ENCODE measurements at places on chromosomes 5 and 9.

DNA sequence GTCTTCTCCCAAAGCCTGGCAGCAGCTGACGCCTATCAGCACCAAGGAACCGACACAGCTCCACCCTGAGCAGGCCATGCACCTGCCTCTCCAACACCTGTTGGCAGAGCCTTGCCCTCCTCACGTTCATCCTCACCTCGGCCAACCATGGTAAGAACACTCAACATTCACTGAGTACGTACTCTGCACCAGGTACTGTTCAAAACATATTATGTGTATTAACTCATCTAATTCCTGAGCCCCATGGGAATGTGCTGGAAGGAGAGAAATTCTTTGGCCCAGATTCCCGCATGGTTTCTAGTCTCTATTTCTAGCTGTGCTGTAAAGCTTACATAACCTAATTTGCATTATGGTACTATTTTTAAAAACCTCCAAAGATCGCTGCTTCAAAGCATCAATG is 86.1 kb downstream of the GPR21 start:
- DNase-seq, result no peak

DNA sequence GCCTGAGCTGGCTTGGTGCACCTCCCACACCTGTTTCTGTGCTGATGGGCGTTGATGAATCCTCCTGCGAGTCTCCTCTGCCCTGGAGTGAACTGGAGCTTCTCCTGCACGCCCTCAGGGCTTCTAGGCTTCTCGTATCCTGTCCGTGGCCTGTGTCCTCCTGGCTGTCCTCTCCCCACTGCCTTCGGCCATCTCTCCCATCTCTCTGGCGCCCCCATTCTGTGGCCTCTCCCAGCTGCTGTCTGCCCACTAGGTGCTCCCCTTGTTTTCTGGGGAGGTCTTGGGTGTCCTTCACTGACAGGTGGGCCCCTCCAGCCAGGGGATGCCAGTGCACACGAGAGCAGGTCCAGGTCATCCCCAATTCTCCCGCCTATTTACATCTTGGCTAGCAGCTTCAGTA is 28.8 kb downstream of the AHRR start:
- DNase-seq, result no peak

GRCh38 chr9:108756746-108757490 is 98.9 kb downstream of the ACTL7B start:
- DNase-seq, result no peak

DNA sequence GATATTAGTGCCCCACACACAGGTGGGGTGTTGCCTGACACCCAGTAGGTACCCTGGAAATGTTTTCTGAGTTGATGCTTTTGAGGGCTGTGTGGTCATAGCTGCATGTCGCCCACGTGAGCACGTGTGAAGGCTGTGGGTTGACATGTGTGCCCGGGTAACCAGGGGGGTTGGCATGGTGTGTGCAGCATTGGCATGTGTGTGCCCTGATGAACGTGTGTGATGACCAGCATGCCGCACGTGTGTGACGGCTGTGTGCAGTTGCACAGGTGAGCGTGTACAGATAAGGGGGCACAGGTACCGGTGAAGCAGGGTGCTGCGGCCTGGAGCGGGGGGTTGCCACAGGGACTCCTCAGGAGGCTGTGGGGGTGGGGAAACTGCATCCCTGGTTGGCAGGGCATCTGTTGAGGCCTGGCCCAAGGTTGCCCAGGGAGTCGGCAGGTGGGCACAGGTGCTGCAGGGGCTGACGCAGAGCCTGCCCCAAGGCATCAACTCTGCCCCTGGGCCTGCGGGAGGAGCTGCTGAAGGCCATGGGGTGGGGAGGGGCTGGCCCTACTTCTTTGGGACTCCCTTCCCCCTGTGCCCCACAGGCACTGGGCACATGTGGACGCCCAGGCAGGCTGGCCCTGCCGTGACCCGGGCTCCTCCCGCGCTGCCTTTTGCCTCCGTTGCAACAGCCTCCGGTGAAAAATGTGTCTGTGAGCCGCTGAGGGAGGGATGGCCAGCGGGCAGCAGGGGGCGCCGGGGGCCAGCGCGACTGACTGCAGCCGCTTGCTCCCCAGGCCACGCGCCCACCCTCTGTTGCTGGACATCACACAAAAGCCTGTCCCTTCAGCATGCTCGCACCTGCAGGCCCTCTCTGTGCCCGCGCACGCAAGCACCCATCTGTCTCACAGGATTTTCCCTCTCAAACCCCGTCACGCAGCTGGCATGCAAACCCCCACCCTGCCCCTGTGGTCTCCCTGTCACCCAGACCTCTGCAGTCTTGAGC is 2.2 kb downstream of the UNC5A start:
- DNase-seq, result peak; percentile 40

GRCh38 chr9:33048054-33048465 is 23.0 kb downstream of the DNAJA1 start:
- DNase-seq, result no peak

- DNase-seq, result peak; percentile 51
These were observed 5.6 kb upstream of the CYSTM1 start for GRCh38 chr5:140169410-140169809.

Data from suppressor macrophage treated with lipopolysaccharide for 4 hours (primary cell).